ENCODE measurements at places on chromosomes 12 and 14.

- no peak for DNase-seq
- no peaks in the 10 kb centered on the region for H3K27me3 ChIP-seq
- H3K36me3 ChIP-seq: no peaks in the 10 kb centered on the region
- H3K4me1 ChIP-seq: no peaks in the 10 kb centered on the region
These were observed 20.2 kb upstream of the SERPINA1 start for GRCh38 chr14:94408546-94409095.

GRCh38 chr12:120820884-120821510 is 83.2 kb downstream of the SPPL3 start:
- no peaks in the 10 kb centered on the region for H3K36me3 ChIP-seq
- H3K27ac ChIP-seq: no peak overlapping the region
- no peak overlapping the region for H3K4me3 ChIP-seq

GRCh38 chr12:119060847-119061796 is 79.8 kb downstream of the SRRM4 start:
- H3K4me1 ChIP-seq: no peaks in the 10 kb centered on the region
- no peaks in the 10 kb centered on the region for H3K27me3 ChIP-seq
- H3K27ac ChIP-seq: no peak overlapping the region
- H3K36me3 ChIP-seq: no peaks in the 10 kb centered on the region

- H3K4me1 ChIP-seq: no peaks in the 10 kb centered on the region
- H3K36me3 ChIP-seq: no peaks in the 10 kb centered on the region
- H3K4me3 ChIP-seq: no peak overlapping the region
- H3K27ac ChIP-seq: no peak overlapping the region
These were observed 31.0 kb upstream of the CCND2 start for GRCh38 chr12:4242595-4242994.

DNA sequence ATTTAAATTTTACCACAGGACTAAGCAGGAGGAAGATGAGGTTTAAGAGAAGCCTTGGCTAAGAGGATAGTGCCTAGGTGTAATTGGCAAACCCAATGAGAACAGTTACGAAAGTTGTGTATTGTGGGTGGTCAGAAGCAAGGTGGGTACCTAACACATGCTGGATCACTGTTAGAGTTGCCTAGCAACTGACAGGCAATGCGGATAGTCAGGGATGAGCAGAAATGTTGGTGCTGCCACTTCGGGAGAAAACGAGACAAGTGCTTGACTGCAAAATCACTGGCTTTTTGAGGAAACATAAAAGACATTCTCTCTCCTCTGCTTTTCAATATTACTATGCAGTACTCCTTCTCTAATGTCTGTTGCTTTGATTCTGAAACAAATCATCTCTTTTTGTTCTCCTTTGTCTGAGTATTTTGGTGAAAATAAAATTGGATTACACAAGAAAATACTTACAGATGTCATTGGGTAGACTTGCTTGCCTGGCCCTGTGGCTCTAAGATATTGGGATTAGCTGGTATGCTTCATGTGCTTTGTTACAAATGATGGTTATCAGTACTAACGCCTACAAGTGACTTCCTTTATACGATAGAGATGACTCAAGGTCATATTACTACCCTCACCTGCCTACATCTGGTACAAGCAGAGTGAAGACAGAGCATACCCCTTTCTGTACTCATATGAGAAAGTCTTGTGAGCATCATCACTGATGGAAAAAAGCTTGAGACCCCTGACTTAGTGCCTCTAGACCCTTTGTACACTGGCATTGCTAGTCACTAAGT is 48.0 kb downstream of the TDP1 start:
- H3K4me1 ChIP-seq: no peaks in the 10 kb centered on the region
- no peaks in the 10 kb centered on the region for H3K27me3 ChIP-seq
- H3K4me3 ChIP-seq: no peak overlapping the region
- no peak for DNase-seq
- no peak overlapping the region for H3K27ac ChIP-seq

- DNase-seq: no peak
- H3K36me3 ChIP-seq: no peaks in the 10 kb centered on the region
- peaks cover 7% of the 10 kb centered on the region for H3K27me3 ChIP-seq
These were observed 9.2 kb downstream of the TUNAR start for GRCh38 chr14:95885866-95886265.

- H3K27ac ChIP-seq: no peak overlapping the region
- H3K36me3 ChIP-seq: no peaks in the 10 kb centered on the region
- H3K27me3 ChIP-seq: no peaks in the 10 kb centered on the region
- no peak for DNase-seq
These were observed 30.1 kb upstream of the ABCC9 start for GRCh38 chr12:21971344-21971743.
